ENCODE measurements at places on chromosomes 13 and 19.

DNA sequence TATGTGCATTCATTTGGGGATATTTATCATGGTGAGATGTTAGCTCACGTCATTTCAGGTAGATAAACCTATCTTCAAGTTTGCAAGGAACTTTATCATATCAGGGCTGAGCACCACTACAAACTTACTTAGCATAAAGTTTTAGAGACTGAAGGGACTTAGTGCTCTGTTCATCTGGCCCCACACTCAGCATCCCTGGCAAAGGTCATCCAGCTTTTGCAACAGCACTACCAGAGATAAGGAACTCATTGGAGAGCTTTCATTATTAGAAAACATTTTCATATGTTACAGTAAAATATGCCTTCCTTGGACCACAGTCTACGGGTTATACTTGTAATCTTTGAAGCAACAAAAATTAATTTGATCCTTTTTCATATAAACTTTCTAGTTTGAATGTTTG is 263.4 kb downstream of the POU4F1 start:
- DNase-seq: no peak

DNA sequence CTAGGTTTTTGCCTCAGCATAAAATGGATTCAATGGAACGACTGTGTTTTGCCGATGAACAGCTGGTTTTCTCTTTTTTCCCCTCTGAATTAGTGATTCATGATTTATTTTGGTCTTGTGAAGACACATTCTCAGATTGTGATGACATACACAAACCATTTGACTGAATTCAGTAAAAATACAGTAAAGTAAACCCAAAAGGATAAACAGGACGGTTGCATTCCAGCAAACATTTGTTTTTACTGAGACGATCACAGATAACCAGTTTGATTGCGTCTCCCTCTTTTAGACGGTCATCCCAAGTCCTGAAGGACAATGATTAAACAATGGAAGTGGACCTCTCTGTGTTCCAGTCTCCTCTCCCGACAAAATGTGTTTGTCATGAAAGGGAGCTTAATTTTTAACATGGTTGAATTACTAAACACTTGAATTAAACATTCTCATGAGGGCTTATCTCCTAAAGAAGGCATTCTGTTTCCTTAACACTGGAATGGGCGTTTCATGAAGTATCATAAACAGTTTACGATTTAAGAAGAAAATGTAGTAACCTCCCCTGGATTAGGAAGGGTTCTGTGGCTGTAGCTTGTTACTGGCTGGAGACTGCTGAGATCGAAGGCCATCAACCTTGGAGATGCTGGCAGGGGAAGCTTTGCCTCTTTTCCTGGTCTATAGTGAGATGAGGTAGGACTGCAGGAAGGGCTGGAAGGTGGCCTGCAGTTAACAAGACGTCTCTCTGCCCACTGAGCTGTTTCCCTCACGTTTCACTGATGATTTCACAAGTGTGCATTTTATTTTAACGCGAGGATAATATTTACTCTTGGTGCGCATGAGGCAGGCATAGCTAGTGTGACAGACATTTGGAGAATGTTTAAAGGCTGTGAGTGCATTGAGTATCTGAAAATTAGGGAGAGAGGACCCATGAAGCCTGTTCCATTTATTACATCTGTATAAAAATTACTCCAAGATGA is 457.9 kb downstream of the FGF9 start:
- no peak for DNase-seq

DNA sequence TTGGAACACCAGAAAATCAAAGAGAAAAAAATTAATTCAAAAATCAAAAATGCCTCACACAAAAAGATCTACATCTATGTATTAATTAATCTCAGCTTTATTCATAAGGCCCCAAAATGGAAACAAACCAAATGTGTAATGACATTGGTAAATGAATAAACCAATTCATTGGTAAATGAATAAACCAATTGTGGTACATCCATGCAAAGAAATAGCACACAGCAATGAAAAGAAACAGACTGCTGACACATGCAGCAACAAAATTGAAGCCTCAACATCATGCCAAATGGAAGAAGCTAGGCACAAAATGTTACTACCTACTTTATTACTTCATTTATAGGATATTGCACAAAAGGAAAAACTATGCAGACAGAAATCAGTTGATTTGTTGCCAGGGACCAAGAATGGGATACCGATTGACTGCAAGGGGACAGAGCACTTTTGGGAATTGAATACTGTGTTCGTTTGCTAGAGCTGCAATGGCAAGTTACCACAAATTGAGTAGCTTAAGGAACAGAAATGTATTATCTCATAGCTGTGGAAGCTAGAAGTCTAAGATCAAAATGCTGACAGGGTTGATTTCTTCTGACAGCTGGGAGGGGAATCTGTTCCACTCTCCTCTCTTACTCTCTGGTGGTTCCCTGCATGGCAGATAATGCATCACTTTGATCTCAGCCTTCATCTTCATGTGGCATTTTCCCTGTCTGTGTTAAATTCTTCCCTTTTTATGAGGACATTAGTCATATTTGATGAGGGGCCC is 252.8 kb downstream of the RFC3 start:
- no peak for DNase-seq

DNA sequence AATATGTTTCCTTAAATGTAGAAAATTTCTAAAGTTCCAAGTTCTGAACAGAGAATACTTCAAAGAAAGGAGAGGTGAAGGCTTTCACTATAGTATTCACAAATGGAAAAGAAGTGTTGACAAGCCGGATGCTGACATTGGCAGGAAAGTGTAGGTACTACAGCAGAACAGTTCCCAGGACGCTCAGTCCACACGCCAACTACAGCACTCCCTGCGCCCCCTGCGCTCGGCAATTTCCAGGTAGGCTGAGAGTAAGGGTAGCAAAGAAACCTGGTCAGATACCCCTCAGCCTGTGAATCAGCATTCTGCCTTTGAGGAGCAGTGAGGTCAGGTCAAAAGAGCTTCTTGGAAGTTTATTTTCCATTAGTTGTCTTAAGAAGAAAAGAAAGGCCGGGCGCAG is 115.3 kb downstream of the NALCN start:
- no peak for DNase-seq

- no peak for DNase-seq
These were observed 42.5 kb upstream of the C19orf12 start for GRCh38 chr19:29757551-29757950.

GRCh38 chr13:35796623-35797022 is 320.1 kb upstream of the MAB21L1 start:
- DNase-seq: no peak

DNA sequence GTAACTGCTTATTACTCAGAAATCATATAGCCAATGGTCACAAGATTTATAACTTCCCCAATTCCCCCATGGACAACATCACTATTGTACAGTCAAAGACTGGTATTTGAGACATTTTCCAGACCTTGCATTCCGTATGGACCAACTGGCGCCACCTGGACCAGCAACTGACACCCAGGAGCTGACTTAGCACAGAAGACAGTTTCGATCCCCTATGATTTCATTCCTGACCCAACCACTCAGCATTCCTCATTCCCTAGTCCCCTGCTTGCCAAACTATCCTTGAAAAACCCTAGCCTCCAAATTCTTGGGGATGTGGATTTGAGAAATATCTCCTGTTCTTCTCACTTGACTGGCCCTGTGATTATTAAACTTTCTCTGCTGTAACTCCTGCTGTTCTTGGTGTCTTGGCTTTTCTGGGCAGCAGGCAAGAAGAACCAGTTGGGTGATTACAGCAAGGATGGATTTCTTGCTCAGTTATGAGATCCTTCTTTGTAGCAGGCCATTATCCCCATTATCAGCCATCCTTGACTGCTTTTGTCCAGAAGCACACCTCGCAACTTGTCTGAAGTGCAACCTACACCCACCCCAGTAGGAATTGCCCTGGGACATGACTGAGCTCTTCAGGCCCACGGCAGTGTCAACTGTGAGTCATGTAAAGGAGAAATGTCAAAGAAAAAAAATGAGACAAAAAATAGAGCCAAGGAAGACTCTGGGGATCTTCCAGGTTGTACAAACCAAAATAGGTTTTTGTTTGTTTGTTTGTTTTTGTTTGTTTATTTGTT is 13.7 kb upstream of the MAP3K10 start:
- no peak for DNase-seq

DNA sequence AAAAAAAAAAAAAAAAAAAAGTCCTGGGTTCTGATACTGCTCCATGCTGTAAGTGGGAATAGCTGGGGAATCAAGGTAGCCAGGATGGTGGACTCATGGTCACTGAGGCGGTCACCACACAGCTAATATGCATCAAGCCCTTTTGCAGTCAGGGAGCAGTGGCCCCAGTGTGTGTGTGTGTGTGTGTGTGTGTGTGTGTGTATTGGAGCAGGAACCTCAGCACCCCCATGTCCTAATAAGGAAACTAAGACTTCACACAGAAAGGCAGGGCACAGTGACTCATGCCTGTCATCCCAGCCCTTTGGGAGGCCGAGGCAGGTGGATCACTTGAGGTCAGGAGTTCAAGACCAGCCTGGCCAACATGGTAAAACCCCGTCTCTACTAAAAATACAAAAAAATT is 12.0 kb downstream of the B3GNT3 start:
- DNase-seq: no peak
